Immature natural killer cell (primary cell): ENCODE measurements at places on chromosomes 12 and 14. TPM values are rescaled to one million over a fixed set of nuclear protein-coding genes. Genes with fewer than 3 reads are reported as not detected.

DNA sequence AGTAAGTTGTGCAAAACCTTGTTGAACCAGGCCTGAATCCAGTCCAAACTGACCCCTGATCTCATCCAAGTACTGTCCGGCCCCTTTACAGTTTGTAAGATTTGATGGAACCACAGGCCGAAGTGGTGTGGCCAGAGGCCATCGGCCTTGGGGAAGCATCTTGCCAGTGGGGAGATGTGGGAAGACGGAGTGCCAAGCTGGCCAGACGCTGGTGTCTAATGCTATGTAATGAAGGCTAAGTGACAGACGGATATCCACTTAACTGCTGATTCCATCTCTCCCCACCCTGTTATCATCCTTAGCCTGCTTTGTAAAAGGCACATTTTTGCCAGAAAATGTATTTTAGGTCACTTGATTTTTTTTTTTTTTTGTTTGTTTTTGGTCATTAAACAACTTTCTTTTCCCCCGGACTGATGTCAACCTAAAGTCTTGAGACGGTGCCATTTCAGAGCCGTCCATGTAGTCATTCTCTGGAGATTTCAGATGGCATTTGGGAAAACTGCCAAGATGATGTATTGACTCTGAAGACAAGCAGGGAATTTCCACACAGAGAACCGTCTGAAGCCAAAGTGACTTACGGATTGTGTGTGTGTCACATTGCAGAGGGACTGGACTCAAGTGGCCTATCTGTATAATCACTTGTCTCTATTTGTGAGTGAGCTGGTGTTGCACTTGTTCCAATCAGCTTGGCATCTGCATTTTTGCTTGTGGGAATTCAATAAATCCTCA lies 86.5 kb upstream of the MANSC4 start:
- no peak for DNase-seq

DNA sequence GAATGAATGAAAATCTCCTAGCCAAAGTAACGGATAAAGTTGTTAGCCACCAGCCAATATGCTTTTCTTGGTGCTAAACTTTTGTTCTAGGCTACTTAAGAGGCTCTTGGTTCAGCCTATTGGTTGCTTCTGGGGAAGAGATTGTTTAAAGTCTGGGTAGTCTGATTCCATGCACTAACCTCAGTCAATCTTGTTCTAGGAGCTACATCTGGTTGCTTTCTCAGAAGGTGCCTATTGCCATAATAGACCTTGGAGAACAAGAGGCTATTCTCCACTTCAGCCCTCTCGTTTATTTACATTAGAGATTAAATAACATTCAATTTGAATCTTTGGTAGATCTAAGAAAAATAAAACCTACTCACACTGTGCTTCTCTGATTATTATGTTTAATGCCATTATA lies 40.8 kb upstream of the OTOGL start:
- DNase-seq, result no peak

Gene ZDHHC22
- polyA plus RNA-seq, result not detected

Gene CARMIL3
- polyA plus RNA-seq, result 0.82 TPM

Gene AQP2
- not detected for polyA plus RNA-seq

Gene OAS1
- polyA plus RNA-seq, result 46.0 TPM
